Right ventricle myocardium inferior (tissue), 1 donor: ENCODE measurements at places on chromosomes 3 and 15. TPM values are rescaled to one million over a fixed set of nuclear protein-coding genes. Genes with fewer than 3 reads are reported as not detected.
A peak's percentile ranks its signal among the peaks of the same experiment; 100 is the strongest.

The CDHR4 gene
- not detected for total RNA-seq

The SLC2A2 gene
- not detected for total RNA-seq

The STAB1 gene
- 88.1 TPM for total RNA-seq

DNA sequence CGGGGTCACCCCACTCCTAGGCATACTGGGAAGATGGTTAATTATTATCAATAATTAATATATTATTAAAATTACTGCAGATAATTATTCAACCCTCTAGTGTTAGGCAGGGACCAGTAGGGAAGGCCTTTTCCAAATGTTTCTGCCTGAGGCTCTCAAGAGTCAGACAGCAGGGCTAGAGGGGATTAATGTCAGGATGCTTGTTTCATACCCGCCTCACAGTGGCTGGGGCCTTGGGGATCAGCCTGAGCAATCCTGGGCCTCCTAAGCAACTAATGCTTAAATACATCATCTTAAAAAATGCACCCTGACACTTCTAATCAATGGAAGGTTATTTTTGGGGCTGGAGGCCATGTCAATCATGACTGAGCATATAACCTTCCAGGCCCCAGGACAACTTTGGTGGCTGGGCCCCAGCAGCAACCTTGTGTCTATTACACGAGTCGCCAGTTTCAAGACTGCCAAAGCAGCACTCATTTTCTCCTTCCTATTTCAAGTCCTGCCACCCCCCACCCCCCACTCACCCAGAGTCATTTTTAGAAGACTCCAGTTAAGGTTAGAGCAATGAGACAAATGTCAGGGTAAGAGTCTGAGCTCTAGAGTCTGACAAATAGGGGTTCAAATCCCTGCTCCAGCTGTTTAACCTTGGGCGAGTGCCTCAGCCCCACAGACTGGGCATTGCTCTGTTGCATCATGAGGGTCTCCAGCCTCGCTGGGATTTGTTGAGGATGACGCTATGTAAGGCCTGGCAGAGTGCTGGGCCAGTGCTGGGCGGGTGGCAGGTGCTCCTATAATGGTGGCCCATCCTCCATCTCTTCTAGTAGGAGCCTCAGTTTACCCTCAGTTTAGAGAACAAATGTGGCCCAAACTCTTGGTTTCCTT is 6.1 kb downstream of the AMOTL2 start:
- no peak for DNase-seq

- DNase-seq: peak; percentile 65
Measured at GRCh38 chr3:183275418-183275817, 22.4 kb downstream of the B3GNT5 start.

GRCh38 chr15:101207867-101208288 is 44.0 kb downstream of the CHSY1 start:
- DNase-seq: no peak

DNA sequence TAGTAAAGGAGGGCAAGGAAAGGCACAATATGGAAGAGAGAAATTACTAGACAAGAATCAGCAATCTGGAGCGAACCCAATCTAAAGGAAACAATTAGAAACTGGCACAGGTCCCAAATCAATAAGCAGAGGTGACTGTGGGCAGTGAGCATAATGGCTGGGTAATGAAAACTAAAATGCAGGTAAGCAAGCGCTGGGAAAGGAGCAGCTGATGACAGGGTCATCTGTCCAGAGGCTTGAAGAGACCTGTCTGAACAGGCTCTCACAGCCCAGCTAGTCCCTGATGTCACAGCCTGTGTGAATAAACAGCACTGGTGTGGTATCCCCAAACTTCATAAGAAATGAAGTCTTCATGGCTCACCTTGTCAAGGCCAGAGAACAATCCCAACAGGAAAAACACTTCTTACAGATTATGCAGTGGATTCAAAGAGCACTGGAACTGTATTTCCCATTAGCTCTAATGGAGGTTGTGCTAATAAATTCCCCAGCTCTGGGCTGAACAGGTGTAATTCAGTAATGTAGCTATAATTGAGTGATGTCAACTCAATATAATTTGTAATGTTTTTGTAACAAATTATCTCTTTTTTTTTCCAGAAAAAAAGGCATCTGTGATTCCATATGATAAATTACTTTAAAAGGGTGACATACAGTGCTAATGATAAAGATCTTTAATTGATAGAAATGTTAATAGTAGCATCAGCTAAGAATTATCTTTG is 197.3 kb downstream of the FHIT start:
- DNase-seq: no peak

DNA sequence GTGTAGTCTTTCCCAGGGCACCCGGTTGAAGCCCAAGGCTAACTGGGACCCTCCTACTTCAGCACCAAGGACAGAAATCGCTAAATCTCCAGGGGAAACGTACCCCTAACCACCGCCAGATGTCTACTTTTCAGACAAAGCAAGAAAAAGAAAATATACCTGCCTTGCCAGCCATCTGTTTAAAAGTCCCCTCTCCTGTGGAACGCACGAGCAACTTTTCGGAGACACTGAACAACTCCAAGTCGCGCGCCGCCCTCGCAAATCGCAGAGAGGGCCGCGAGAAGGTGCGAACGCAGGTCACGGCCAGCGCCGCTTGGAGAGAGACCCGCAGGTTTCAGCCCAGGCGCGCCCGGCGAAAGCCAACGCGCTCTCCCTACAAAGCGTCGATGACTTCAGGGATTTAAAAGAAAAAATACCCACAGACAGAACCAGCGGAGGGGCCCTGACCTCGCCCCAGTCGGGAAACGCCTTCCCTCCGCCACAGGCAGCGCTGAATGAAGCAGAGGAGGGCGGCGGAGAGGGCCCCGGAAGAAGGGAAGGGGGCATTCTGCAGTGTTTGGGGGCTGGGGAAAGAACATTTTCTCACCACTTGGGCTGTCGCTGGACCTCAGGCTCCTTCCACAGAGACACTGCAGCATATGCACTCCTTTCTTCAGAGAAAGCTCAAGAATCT is 213.1 kb downstream of the FGF12 start:
- DNase-seq: no peak
